ENCODE measurements at places on chromosomes 3 and 15.

- peak; percentile 61 for DNase-seq
These were observed 18.7 kb upstream of the RPP14 start for GRCh38 chr3:58287354-58287753.

DNA sequence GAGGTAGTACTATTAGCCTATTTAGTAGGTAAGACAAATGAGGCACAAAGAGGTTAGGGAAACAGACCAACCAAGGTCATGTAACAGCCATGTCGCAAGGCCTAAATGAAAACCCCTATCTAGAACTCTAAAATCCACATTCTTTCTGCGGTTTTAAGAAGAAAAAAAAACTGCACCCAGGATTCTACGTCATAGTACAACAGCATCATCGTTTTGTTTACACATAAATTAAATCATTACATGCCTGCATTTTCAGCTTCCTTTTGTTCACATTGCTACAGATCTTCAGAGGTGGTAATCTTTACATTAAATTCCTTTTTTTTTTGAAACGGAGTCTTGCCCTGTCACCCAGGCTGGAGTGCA is 548 bp upstream of the PSMD6 start:
- DNase-seq = no peak

DNA sequence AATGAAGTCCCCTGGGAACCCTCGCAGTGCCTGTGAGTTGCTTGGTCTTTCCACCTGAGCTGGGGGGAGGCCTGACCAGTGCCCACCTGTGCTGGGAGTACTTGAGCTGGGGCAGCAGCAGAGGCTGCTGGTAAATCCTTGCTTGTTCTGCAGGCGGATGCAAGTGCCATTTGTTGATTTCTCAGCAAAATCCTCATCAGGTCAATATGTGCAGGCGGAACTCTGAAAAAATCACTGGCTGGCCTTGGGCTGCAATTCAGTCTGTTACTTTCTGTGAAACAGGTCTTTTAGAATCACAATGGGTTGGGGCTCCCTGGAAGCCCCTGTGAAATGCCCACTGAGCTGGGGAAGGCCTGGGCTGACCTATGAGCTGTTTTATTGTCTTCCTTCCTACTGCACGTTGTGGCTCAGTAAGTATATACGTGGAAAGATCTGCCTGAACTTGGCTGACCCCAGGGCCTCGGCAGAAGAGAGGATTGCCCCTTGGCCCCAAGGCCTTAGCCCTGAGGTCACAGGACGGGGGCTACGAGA is 182.0 kb upstream of the RGMA start:
- no peak for DNase-seq

GRCh38 chr3:9947025-9947995 is 4.9 kb downstream of the PRRT3 start:
- DNase-seq = peak; percentile 64

DNA sequence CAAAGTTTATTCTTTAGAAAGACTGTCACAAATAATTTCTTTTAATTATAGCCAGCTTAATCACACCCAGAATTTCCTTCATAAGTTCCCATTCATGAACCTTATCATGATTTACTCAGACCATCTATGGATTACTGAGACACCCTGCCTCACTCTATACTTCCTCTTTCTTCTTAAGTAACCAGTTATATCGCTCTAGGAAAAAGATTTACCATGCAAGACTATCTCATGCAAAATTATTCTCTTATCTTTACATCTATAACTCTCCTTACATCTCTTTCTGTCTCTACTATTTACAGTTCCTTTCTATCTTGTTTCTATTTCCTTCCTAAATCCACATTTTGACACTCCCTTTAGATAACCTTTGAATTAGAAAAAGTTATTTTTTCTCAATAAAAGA is 316.8 kb downstream of the POLQ start:
- DNase-seq = no peak

DNA sequence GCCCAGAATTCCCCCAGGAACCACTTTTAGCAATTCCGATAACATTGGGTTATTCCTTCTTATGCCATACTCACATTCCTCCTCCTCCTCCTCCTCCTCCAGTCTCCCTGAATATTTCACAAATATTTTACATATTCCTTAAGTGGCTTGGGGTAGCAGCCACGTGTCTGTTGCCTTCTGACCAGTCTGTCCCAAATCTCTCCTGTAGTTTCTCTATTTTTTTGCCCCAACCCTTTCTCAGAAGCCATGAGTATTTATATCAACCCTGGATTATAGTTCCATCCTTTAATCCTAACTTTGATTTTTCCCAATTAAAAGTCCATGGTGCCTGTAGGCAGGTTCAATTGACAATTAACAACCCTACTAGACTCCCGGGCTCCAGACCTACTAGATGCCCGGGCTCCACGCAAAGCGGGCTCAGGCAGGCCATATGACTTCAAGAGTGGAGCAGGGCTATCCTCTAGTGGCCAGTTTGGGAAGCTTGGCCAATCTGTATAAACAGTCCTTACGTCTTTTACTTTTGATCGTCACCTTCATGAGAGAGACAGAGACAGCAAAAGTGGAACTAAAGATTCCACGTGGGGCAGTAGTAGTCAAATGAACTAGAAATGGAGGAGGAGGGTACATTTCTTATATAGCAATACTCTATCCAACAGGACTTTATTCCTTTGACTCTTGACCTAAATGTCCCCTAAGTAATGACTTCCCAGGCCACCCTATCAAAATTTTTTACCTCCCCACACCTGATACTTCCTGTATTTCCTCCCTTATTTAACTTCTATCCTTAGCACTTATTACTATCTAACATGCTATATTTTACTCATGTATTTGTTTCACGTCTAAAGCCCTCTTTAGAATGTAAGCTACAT is 69.7 kb downstream of the USF3 start:
- peak; percentile 58 for DNase-seq

GRCh38 chr3:133393691-133394474 is 6.0 kb upstream of the BFSP2 start:
- DNase-seq = no peak

- no peak for DNase-seq
These were observed 1.3 kb downstream of the BNIP2 start for GRCh38 chr15:59687836-59688235.

DNA sequence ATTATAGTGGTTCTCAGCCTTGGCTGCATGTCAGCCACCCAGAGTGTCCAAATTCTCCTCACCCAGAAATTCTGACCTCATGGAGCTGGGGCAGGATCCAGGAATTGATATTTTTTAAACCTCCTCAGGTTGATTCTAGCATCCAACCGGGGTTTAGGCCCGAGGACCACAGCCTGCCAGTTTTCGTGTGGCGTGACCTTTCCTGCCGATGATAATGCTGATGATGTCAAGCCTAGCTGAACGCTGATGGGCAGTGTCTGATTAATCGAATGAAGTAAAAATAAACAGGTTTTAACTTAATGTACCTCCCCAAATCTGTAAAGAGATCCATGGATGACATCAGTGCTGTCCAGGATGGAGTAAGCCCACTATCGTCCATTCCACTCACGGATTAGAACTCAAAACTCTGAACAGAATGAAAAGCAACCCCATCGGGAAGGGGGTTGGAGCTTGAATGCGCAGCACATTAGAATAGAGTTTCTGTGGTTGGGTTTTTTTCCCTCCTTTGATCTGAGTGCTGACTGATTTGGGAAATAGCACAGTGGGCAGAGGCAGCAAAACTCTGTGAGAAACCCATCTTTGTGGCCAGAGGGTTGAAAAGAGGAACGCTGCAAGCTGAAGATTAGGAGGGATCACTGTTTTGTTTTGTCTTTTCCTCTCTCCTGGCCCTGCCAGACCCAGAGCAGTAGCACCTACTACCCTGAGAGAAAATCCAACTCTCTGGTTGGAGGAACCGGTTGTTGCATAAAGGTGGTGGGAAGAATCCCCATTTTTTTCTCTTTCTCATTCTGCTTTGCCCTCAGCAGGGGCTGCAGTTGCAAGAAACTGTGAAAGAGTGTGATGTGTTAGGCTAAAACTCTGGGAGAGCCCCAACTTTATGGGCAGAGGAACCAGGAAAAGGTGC is 153.9 kb downstream of the APBA2 start:
- DNase-seq = no peak

DNA sequence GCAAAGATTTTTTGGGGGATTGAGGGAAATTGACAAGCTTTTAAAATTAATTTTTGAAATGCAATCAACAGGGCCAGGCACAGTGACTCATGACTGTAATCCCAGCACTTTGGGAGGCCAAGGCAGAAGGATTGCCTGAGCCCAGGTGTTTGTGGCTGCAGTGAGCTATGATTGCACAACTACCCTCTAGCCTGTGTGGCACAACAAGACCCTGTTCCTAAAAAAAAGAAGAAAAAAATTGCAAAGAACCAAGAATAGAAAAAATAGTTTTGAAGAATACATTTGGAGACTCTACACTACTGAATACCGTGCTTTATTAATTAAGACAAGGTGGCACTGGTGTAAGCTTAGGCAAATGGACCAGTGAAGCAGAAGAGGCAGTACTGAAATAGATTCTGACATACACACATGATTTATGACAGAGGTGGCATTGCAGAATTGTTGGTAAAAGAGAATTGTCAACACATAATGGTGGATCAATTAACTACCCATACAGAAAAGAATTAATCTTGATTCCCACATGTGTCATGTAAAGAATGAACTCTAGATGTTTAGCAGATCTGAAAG is 443.3 kb upstream of the ATP11B start:
- DNase-seq = no peak

- DNase-seq = no peak
These were observed 115.5 kb upstream of the ALDH1A3 start for GRCh38 chr15:100763835-100764750.

DNA sequence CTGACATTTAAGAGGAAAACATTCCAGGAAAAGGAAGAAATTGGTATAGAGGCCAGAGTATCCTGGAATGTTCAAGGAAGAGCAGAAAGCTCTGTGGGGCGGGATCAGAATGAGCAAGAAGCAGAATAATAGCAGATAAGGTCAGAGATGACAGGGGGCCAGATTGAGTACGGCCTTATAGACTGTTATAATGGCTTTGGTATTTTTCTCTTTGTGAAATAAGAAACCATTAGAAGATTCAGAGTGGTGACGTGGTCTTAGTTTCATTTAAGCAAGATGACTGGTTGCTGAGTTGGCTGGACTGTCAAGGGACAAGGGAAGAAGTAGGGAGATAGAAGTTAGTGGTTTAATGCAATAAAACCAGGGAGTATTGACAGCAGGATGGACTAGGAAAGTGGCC is 218.3 kb upstream of the SOX2 start:
- DNase-seq = no peak
